ENCODE measurements at places on chromosomes 12 and 14.

- DNase-seq: no peak
These were observed 25.2 kb downstream of the WNK1 start for GRCh38 chr12:777550-778047.

GRCh38 chr12:94832780-94833681, 170.5 kb downstream of the NDUFA12 start:
- no peak for DNase-seq

GRCh38 chr12:111368291-111368787, 556 bp downstream of the PHETA1 start:
- no peak for DNase-seq

- peak; percentile 86 for DNase-seq
These were observed 136.5 kb upstream of the MYL2 start for GRCh38 chr12:111056618-111057521.

- DNase-seq: peak; percentile 31
These were observed at the start of gene WIF1 for GRCh38 chr12:65121049-65121955. Gene WIF1 (minus strand): TSS chr12:65121305. CDS start chr12:65121191, 114 bp downstream.

DNA sequence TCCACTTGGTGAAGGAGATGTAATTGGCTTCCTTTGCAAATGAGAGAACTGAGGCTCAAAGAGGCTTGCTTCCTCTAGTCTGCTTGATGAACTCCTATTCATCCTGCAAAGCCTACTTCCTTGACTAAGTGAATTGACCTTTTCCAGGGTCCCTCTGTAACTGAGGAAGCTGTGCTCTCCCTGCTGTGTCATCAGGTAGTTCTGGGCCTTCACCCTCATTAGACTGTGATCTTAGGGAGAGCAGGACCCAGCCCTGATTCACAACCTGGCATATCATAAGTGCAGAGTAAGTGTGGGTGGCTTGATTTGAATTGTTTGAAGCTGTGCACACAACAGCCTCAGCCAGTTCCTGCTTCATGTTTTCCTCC, 16.3 kb downstream of the ASB2 start:
- DNase-seq: no peak

DNA sequence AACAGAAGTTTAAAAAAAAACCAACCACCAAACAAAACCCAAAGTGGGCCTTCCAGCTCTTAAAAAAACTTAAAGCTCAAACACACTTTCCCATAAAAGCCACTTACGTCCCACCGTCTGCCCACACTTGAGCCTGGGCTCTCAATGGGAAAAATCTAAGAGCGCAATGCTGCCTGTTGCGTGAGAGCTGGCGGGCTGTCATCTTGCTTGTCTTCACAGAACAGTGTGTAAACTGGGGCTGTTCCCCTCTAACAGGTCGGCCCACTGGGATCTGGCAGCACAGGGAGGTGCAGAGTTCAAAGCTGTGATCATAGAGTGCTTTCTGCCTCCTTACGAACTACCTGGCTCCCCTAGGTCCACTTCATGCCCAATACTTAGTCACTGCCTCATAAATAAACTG, 80.0 kb downstream of the DICER1 start:
- DNase-seq: no peak

GRCh38 chr14:29608861-29609260, 318.8 kb downstream of the PRKD1 start:
- no peak for DNase-seq

GRCh38 chr12:122420471-122421162, 1.9 kb downstream of the CLIP1 start:
- DNase-seq: no peak

DNA sequence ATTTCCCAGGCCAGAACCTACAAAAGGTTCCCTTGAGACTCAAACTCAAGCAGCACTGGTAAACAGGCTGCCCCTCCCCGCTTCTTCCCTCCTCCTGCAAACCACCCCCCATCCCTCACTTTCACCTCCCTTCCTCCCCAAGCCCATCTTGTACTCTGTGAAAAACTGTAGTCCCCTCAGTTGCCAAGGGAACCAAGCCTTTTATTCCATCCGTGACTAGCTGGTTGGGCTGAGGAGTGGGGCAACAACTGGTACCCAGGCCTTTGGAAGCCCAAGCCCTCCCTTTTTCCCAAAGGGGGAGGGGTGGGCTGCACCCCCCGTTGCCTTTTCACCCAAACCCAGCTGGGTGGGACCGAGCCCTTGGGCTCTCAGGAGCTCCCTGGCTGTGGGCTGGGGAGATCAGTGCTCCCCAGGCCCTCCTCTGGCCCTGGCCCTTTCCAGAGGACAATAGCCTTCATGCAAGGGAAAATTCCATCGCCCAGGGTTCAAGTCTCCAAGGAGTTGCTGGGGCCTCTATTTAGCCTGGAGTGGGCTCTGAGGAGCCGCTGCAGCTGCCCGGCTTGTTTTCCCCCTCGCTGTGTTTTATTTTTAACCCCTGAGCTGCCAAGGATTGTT, 61.9 kb downstream of the ZFP36L1 start:
- no peak for DNase-seq

DNA sequence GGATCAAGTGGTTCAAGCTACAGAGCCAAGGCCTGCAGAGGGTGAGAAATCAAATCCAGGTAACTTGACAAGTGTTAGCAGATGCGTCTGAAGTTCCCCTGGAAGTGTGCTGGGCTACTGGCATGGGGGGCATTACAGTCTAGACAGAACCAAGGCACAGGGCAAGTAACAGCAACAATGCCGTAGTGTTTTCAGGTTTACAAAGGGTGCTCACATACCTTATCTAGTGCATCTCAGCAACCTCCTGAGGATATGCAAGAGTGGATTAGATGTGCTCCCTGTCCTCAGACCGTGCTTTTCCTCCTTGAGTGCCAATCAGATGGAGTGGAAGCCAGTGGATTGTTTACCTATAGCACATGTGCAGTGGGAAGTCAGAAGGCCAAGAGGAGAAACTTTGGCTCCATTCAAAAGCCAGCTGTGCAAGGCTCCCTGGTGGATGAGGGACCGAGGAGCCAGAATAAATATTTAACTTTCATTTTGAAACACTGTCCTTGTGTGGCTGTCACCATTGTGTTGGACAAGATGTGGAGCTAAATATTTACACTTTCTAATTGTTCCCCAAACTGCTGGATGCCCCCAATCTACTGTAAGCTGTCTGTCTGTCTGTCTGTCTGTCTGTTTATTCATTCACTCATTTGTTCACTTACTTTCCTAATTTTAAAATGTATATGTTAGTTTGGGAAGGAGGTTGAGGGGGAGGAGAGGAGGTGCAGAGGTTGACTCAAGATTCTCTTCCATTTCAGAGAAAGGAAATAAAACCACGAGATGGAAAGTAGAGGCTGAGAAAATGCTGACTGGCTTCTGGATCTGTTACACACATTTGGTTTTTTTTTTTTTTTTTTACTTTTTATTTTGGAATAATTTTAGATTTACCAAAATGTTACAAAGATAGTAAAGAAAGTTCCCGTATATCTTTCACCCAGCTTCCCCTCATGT, 184.0 kb upstream of the PARP11 start:
- DNase-seq: no peak

DNA sequence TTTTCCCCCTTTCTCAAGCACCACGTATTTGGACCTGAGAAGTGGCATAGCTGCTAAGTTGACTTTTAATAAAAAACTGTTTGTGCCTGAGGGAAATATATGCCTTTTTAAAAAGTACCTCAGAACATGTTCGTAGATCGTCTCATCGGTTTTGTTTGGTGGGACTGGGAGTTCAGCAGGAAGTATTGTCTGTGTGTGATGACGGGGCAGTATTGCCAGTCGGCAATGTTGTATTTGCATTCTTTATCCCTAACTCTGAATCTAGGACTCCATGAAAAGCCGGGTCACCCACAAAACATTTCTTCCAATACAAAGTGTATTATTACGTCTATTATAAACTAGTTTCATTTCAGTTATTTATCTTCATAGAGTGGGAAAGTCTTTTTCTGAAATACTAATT, 19.7 kb upstream of the FGD4 start:
- no peak for DNase-seq

DNA sequence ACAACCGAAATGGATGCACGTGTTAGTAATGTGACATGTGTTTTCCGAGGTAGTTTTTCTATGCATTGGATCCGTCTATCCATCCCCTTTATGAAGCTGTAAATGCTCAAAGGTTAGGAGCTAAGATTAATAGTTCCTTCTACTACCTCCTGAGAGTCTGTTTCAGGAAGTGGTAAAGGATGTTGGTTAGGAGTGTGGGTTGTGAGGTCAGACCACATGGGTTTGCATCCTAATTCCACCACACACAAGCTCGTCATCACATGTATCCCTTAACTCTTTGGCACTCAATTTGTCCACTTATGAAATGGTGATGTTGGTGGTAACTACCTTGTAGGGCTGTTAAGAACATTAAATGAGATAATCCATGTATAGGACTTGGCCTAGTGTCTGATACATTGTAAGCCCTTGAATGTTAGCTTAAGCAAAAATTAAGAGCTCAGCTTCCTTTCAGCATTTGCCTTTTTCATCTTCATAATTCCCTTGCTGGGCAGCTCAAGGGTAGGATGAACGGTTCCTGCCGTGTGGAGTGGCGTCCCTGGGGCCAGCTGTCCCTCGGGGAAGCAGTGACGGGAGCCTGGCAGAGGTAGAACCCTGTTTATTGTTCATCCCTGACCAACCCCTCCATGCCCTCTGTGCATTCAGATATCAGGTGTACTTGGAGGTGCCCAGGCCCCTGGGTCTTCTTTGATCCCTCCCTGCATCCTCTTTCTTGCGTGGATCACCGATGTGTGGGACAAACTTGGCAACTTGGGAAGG, 52.3 kb downstream of the TSPAN9 start:
- DNase-seq: peak; percentile 56

- no peak for DNase-seq
These were observed 94.9 kb upstream of the TMPO start for GRCh38 chr12:98420461-98420860.

GRCh38 chr12:98873776-98874175, 228.7 kb downstream of the APAF1 start:
- DNase-seq: no peak

GRCh38 chr14:104369208-104369607, 210.4 kb upstream of the C14orf180 start:
- no peak for DNase-seq

- DNase-seq: no peak
These were observed at the start of gene WNT5B for GRCh38 chr12:1628666-1629337. Gene WNT5B (plus strand): TSS chr12:1629231. CDS start chr12:1631355, 2,124 bp downstream.

GRCh38 chr14:75249958-75250336, 28.7 kb upstream of the FOS start:
- no peak for DNase-seq

- DNase-seq: peak; percentile 42
These were observed 30.6 kb downstream of the VCPKMT start for GRCh38 chr14:50085570-50086320.

DNA sequence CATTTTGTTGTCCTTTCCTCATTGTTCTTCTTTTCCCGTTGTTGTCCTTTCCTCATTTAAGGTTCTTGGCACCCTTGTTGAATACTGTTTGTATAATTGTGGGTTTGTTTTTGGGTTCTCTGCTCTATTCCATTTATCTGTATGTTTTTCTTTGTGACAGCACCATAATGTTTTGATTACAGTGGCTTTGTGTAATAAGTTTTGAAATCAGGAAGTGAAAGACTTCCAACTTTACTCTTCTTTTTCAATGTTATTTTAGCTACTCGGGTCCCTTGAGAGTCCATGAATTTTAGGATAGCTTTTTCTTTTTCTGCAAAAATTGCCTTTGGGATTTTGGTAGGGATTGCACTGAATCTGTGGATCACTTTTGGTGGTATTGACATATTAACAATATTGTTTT, 28.1 kb downstream of the ETNK1 start:
- DNase-seq: no peak

- DNase-seq: peak; percentile 28
These were observed 154.3 kb upstream of the CCND2 start for GRCh38 chr12:4119157-4119761.

DNA sequence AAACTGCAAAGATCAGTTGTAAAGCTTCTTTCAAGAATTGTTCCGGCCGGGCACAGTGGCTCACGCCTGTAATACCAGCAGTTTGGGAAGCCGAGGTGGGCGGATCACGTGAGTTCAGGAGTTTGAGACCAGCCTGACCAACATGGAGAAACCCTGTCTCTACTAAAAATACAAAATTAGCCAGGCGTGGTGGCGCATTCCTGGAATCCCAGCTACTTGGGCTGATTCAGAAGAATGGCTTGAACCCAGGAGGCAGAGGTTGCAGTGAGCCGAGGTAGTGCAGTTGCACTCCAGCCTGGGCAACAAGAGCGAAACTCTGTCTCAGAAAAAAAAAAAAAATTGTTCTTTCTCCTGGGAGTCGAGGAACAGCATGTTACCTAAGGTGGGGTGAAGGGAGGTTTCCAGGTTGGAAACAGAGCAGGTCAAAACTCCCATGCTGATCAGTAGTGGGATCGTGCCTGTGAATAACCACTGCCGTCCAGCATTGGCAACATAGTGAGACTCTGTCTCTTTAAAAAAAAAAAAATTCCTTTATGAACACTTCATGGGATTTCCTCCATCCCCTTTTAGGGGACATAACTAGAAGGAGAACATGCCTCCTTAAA, 13.9 kb downstream of the FBXO34 start:
- no peak for DNase-seq

- no peak for DNase-seq
These were observed 29.7 kb upstream of the PARP11 start for GRCh38 chr12:3902921-3903320.

DNA sequence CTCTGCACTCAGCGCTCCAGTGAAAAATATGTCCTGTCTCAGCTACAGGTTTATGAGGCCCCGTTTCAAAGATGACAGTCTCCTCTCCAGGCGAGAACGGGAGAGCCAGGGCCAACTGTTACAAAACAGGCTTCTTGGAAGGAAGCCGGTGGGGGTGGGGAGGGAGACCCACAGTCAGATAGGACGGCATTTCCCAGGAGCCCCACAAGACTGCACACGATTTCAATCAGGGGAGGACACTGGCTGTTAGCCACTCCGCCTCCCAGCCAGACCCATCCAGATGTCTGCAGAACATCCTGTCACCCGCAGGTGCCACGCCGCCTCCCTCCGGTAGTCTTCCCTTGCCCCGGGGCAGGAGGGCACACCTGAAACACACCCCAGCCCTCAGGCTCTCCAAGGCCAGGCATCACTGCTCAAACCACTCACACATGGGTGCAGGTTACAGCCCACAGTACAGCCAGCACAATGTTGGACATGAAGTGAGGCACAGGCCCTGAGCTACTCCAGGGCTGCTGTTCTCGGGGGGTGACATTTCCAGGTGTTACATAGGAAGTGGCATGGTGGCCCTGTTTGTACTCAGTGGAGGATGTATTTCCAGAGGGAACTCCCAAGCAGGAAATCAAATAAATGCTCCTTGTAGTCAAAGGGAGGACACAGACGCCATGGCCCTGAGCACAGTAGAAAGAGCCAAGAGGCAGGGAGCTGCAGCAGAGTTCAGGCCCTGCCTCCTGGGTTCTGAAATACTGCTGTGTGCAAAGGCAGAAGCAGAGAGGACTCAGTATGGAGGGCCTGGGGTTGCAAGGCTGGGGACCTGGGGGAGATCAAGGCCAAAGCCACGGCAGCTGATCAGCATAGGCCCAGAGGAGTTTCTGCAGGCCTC, 138.1 kb downstream of the BCL11B start:
- DNase-seq: peak; percentile 19

GRCh38 chr14:35556548-35556947, 22.6 kb downstream of the INSM2 start:
- no peak for DNase-seq

- no peak for DNase-seq
These were observed 157.9 kb downstream of the ZNF664 start for GRCh38 chr12:124130691-124131591.

- DNase-seq: peak; percentile 88
These were observed 29.0 kb downstream of the CHGA start for GRCh38 chr14:92951912-92952471.

Data from activated CD8-positive, alpha-beta T cell treated with anti-CD3 and anti-CD28 coated beads, Interleukin-2, amount 10 ng/mL, durations not matched to agents 7 days and 5 days (primary cell).